ENCODE measurements at places on chromosomes 4 and X.

- DNase-seq, result no peak
Observed at GRCh38 chrX:149157976-149158375, 347.1 kb downstream of the IDS start.

GRCh38 chr4:181793096-181793495, 450.1 kb upstream of the TENM3 start:
- DNase-seq, result no peak

DNA sequence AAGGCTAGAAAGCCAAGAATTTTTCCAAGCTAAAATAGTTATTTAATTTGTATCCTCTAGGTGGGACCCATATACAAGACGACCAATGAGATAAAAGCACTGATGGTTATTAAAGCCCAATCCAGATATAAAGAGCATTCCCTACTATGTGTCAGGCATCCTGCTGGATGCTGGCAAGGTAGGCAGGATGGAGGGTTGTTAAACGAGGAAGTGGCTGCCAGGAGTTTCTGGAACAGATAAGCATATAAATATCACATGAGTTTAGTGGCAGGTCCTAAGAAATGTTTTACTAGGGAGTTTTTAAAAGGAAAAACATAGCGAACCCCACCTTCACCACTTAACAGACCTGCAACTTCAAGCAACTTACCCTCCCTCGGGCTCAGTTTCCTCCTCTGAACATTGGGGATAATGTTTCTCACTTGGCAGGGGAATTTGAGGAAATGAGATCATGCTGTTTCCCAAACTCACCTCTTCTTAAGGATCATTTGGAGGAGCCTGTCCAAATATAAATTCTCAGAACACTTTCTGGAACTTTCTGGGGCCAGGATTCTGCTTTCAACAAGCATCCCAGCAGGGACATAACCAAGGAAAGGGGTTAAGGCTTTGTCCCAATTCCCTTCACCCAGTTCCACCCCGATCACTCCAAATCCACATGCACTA, 94.3 kb upstream of the LDB2 start:
- DNase-seq, result no peak

- no peak for DNase-seq
Observed at GRCh38 chr4:86522349-86522748, 71.8 kb upstream of the PTPN13 start.

DNA sequence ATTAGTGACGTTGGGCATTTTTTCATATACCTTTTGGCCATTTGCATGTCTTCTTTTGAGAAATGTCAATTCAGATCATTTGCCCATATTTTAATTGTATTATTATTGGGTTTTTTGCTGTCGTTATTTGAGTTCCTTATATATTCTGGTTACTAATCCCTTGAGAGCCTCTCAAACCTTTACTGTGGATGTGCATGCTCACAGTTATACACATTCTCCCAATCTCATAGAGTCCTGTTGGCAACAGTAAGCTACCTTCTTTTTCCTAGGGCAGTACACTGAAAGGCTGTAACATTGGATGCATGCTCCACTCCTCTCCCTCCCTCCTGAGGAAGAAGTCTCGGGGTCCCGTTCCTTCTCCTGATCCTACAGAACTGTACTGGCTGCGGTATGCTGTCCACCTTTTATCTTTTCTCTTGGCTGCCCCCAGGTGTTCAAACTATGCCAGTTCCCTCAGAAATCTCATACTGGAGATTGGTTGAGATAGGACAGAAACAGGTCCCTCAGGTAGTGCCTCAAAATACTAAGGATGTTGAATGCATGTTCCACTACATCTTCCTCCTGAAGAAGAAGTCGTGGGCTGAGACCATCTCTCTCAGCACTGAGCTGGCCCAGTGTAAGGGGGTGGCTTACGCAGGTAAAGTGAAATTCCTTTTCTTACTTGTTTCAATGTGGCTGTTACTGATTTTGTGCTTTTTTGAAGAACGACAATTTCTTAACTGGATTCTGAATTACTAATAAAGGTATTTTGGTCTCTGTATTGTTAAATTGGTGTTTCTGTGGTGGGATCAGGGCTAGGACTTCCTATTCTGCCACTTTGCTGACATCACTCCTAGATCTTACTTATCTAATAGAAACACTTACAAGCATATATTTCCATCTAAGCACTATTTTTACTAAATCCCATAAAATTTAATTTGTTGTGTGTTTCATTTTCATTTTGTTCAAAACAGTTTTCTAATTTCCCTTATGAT, 145.4 kb upstream of the HUWE1 start:
- peak; percentile 5 for DNase-seq

- DNase-seq, result no peak
Observed at GRCh38 chr4:7045961-7046921, 3.1 kb downstream of the TADA2B start.

- no peak for DNase-seq
Observed at GRCh38 chr4:13478707-13479106, 5.4 kb downstream of the RAB28 start.

DNA sequence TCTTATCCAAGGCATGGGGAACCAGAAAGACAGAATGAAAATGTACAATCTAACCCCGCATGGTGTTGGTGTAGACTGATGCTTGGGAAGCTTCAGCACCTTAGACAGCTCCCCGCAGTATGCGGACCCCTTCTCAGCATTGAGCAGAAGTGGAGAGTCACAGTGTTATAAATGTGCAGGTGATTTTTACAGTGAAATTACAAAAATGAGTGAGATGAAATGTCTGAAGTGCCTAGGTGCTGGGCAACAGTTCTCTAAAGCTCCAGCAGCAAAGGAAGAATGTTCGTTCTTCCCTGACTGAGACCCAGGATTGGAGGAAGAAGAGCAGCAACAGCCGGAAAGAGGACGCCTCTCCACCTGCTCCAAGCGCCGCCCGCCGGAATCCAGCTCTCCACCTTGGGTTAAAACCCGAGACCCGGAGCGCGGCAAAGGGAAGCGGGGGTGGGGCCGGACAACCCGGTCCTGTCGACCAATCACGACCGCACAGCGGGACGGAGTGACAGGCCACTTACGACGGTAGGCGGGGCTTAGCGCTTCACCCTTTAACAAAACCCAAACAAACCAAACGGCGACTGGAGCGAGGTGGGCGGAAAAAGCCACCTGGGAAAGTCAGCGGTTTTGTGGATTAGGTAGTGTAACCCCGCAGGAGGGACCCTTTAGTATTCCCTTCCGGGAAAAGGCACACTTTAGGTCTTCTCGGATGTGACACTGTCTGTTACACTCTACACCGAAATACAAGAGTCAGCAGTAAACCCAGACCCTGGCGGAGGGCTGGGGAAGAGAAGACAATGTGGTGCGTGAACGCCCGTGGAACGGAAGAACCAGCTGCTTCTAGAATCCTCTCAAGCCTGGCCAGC, at the start of gene GLRA3:
GLRA3 (minus strand) TSS at position 403 of the 857 bp plus-strand sequence. CDS start 436 bp downstream, outside the sequence.
- no peak for DNase-seq

DNA sequence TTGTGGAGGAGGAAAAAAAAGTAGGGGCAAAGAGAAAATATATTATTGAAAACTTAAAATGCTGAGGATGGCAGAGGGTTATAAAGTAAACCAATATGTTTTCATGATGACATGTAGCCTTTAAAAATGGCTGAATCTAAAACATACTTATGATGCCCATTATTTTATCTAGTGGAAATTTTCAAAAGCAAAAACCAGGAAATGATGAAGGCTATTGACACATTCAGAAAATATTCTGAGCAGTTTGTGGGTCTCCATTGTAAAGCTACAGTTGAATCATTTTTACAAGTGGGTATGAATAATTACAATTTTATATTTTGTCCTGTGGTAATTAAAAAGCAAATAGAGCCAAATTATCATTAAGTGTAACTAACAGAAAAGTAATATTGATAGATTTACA, 10.7 kb downstream of the PLS3 start:
- DNase-seq, result no peak

DNA sequence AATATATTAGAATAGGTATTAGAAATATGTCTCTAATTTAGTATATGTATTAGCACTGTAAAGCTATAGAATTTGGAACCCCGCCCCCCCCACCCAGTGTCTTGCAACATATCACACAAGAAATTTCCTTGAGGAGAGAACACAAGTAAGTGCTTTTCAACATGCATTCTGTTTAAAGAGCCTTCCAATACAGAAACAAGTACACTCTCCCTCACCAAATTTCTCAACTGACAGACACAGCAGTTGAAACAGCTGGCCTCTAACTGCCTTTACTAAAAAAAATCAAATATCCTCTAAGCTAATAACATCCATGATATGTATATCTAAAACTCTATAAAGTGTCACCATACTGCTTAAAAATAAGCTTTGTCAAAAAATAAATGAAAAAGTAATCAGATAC, 12.4 kb downstream of the CAMK2D start:
- no peak for DNase-seq

- no peak for DNase-seq
Observed at GRCh38 chr4:105145156-105145902, 1.3 kb upstream of the TET2 start.

- no peak for DNase-seq
Observed at GRCh38 chr4:2511645-2512131, 24.8 kb upstream of the FAM193A start.

- DNase-seq, result no peak
Observed at GRCh38 chrX:95291561-95291960, 1393.1 kb upstream of the DIAPH2 start.

DNA sequence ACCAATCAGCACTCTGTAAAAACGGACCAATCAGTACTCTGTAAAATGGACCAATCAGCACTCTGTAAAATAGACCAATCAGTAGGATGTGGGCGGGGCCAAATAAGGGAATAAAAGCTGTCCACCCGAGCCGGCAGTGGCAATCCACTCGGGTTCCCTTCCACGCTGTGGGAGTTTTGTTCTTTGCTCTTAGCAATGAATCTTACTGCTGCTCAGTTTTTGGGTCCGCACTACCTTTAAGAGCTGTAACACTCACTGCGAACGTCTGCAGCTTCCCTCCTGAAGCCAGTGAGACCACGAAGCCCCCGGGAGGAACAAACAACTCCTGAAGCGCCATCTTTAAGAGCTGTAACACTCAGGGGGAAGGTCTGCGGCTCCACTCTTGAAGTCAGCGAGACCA, 66.4 kb upstream of the BRS3 start:
- no peak for DNase-seq

GRCh38 chrX:130523460-130524394, 121.9 kb downstream of the RBMX2 start:
- no peak for DNase-seq

DNA sequence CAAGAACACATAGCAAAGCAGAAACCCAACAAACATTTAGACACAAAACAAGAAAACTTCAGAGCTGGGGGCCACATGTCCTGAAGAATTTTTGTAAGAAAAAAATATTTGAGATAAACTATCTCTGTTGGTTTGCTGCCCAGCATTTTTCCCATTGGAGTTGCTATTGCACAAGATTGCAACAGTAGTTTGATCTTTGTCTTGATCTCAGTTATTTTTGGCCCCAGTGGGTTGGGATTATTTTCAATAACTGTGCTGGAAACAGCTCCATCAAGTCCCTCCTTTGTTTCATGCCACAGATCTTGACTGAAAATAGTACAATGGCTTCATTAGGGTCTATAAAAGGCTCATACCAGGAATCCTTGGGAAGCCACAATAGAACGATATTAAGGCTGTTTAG, 103.8 kb upstream of the RAI2 start:
- no peak for DNase-seq

GRCh38 chrX:107741404-107741790, 34.2 kb downstream of the TSC22D3 start:
- DNase-seq, result no peak

GRCh38 chrX:67384403-67384802, 159.4 kb upstream of the AR start:
- DNase-seq, result no peak

DNA sequence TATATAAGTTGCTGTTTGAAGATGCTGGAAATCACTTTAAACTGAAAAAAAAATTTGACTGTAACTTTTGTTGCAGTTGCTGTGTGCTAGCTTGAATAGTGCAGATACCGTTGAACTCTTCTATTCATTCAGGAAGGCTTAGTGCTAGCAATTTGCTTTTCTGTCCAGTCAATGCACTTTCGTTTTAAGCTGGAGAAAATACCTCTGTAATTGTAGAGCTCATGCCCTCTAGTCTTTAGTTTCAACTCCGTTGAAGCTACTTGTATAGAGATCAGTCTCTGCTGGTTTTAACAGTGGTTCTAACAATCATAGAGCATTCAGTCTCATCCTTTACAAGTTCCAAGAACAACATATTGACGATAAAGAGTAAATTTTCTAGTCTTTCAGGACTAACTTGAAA, 49.0 kb upstream of the TRPC3 start:
- no peak for DNase-seq

- no peak for DNase-seq
Observed at GRCh38 chr4:29558789-29559188, 1161.4 kb upstream of the PCDH7 start.

DNA sequence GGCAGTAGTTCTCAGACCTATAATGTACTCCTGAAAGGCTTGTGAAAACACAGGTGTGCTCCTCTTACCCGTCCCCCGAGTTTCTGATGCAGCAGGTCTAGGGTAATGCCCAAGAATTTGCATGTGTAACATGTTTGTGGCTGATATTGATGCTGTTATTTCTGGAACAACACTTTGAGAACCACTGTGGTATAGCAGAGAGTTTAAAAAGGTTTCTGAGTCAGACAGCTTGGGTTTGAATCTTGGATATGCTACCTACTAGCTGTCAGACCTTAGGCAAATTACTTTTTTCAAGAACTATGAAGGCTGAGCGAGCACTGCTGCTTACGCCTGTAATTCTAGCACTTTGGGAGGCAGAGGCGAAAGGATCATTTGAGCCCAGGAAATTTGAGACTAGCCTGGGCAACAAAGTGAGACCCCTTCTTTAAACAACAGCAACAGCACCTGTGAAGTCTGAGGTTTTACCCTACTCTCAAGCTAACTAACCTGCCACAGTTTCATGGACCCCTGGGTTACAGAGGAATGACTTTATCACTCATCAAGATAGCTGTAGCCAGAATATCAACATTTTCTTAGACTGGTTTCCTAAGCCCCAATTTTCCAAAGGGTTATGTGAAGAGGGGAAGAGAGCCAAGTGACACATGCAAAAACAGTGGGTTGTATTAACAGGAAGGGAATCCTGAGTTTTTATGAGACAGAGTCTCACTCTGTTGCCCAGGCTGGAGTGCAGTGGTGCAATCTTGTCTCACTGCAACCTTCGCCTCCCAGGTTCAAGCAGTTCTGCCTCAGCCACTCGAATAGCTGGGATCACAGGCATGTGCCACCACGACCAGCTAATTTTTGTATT, 5.1 kb downstream of the AFF1 start:
- no peak for DNase-seq

DNA sequence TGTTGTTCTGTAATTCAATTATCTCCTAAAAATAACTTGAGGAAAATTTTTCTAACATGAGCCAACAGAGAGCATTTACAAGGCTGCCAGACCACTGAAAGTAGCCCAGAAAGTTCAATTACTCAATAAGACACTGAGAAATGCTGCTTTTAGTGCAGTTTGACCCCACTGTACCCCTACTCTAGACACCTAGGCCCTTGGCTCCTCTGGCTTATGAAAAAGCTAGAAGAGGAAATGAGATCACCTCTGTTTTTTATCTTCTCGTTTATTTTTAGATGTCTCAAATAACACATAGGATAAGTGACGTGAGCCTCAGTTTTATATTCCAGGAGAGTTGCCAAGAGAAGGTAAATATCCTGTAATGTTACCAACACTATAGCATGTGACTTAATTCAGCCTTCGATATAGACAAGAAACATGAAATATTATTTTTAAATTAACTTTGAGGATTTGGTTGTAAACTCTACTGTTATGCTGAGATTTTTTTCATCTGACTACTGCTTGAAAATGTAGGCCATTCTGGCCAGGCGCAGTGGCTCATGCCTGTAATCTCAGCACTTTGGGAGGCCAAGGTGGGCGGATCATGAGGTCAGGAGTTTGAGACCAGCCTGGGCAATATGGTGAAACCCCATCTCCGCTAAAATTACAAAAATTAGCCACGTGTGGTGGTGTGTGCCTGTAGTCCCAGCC, 24.4 kb downstream of the TNIP3 start:
- DNase-seq, result no peak

Measured in activated gamma-delta T cell treated with anti-CD3 and anti-CD28 coated beads, Interleukin-2, amount 50 U/mL, for 16 hours (primary cell).